ENCODE measurements at places on chromosomes 12 and 14. TPM values are rescaled to one million over a fixed set of nuclear protein-coding genes. Genes with fewer than 3 reads are reported as not detected.

DNA sequence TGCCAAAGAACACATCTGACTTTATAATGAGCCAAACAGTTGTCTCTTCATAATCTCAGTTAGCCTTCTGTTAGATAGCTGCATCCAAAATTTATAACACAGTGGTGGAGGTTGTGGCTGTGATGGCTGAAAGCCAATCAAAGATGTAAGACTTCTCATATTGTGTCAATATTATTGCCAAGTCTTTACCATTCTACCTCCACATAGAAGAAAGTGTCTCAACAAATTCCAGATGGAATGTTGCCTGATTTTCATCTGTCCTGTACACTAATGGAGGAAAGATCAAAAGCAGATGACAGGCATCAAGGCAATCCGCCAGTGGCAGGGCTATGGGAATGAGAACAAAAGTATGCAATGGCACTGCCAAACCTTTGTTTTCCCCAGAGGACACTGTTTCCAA lies 813.1 kb upstream of the NOVA1 start:
- no peak for DNase-seq

The B3GNT4 gene
- 0.46 TPM for total RNA-seq

The L3HYPDH gene
- 19.5 TPM for total RNA-seq

GRCh38 chr12:47983541-47984115 lies 20.2 kb downstream of the TMEM106C start:
- DNase-seq: no peak
